Right lobe of liver (tissue), 6 donors: ENCODE measurements at places on chromosomes 3 and 15. TPM values are rescaled to one million over a fixed set of nuclear protein-coding genes. Genes with fewer than 3 reads are reported as not detected.

GRCh38 chr3:67380118-67380517 is 274.3 kb downstream of the SUCLG2 start:
- no peaks in the 10 kb centered on the region for H3K4me1 ChIP-seq
- H3K27me3 ChIP-seq: no peaks in the 10 kb centered on the region
- H3K27ac ChIP-seq: no peak overlapping the region

DNA sequence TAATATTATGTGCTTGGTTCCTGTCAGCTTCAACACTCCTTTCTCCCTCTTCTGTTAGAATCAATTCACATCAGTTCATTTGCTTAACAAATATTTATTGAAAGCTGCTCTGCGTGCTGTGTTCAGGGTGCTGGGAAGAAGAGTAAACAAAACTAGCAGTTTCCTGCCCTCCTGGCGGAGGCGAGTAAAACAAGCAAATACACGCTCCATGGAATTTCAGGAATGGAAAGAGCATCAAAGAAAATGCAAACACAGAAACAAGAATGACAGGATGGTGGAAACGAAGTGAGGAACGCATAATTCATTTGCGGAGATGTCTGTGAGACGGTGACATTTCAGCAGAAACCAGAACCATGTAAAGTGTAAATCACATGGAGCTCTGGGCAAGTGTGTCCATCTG is 49.4 kb upstream of the SPTSSB start:
- no peaks in the 10 kb centered on the region for H3K36me3 ChIP-seq
- H3K27ac ChIP-seq: no peak overlapping the region
- H3K4me3 ChIP-seq: no peak overlapping the region
- peak; percentile 55 for DNase-seq

GRCh38 chr3:55907616-55908015 is 420.5 kb upstream of the WNT5A start:
- no peaks in the 10 kb centered on the region for H3K36me3 ChIP-seq
- H3K27me3 ChIP-seq: no peaks in the 10 kb centered on the region
- H3K27ac ChIP-seq: no peak overlapping the region
- no peak overlapping the region for H3K4me3 ChIP-seq
- DNase-seq: no peak
- H3K4me1 ChIP-seq: no peaks in the 10 kb centered on the region

DNA sequence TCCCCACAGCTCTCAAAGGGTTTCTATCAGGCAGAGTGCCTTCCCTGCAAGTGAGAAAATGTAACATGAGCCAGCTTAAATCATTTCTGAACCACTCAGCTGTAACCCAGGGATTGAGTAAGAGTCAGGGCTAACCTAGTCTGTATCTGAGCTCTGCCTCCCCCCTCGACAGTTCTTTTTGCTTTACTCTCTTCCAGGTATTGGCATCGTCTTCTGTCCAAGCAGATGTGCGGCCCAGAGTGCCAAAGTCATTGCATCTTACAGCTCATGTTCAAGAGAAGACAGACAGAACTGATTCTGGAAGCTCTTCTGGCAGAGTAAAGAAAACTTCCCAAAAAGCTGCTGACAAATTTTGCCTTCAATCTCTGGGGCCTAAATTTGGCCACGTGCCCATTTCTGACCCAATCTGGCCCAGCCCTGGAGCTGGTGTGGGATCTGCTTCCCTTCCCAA is 74.8 kb downstream of the ABHD5 start:
- H3K4me3 ChIP-seq: no peak overlapping the region
- no peaks in the 10 kb centered on the region for H3K4me1 ChIP-seq
- no peaks in the 10 kb centered on the region for H3K36me3 ChIP-seq
- H3K27ac ChIP-seq: no peak overlapping the region

DNA sequence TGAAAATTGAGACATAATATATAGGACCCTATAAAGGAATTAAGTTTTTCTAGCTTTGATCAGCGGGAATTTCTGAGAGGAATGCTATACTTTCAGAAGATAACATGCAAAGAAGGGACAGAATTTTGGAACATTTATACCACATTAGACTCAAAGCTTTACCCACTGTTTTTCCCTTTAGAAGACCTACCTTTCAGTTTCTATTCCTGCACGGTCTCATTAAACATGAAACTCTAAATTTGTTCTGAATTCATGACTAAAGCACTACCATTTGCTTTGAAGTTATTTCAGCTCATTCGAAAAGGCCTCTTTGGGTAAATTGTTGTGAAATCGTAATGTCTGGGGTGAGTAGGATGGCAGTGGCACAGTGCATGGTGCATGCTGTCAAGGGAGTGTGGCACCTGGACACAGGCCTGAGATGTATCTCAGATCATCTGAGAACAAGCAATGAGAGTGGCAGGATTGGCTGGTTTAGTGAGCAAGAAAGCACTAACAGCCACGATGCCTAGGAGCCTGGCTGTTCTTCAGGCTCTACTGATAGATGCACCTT is 42.5 kb downstream of the CHCHD4 start:
- H3K4me3 ChIP-seq: no peak overlapping the region
- no peaks in the 10 kb centered on the region for H3K27me3 ChIP-seq
- no peak for DNase-seq
- H3K4me1 ChIP-seq: no peaks in the 10 kb centered on the region

DNA sequence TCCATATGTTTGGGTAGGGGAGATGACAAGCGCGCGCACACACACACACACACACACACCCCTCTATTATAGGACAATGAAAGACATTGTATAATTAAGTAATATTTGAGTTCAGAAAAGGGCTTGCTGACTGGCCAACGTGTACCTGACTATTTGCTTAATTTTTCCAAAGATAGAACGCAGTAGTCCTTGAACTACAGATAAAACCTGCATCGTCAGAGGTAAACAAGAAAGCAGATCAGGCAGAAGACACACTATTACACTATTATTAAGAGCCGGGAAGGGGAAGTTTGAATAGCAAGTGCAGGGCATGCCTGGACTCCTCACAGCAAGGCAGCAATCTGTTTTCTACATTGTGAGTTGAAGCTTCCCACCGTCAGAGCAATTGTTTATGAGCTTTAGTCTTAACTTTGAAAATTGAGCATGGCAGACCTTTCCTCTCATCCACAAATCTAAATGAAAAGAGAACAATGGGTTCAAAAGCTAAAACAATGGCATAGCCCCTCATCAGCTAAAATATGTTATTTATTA is 427.7 kb downstream of the GABRG3 start:
- no peak for DNase-seq
- H3K27ac ChIP-seq: no peak overlapping the region
- no peaks in the 10 kb centered on the region for H3K36me3 ChIP-seq
- no peak overlapping the region for H3K4me3 ChIP-seq
- H3K27me3 ChIP-seq: no peaks in the 10 kb centered on the region
- H3K4me1 ChIP-seq: no peaks in the 10 kb centered on the region

GRCh38 chr3:62145086-62145757 is 228.1 kb downstream of the FEZF2 start:
- no peaks in the 10 kb centered on the region for H3K27me3 ChIP-seq
- no peak overlapping the region for H3K27ac ChIP-seq
- DNase-seq: no peak
- H3K4me1 ChIP-seq: no peaks in the 10 kb centered on the region
- H3K4me3 ChIP-seq: no peak overlapping the region
- H3K36me3 ChIP-seq: no peaks in the 10 kb centered on the region

GRCh38 chr15:96889734-96890480 is 559.4 kb downstream of the NR2F2 start:
- peak; percentile 46 for DNase-seq
- H3K27ac ChIP-seq: peak overlapping the region; percentile 29
- H3K4me3 ChIP-seq: peak overlapping the region; percentile 48
- H3K36me3 ChIP-seq: no peaks in the 10 kb centered on the region
- no peaks in the 10 kb centered on the region for H3K27me3 ChIP-seq

Gene CD200
- total RNA-seq: not detected

Gene TMEM212
- not detected for total RNA-seq

DNA sequence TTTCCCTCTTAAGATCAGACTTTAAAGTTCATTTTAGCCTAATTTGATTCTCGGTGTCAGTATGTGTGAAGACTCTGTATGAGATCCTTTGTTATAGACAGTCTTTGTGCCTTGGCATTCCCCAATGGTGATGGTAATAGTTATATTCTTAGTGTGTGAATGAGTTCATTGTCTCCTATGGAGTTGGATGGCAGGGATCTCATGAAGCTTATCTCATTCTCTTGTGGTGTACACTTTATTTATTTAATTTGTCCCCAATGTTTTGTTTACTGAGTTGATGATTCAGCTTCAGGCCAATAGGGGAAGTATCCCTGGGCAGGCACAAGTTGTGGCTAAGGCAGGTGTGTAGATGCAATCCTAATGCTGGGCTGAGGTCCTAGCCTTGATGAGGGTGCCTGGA is 222.0 kb upstream of the DPPA4 start:
- H3K36me3 ChIP-seq: no peaks in the 10 kb centered on the region
- H3K4me1 ChIP-seq: no peaks in the 10 kb centered on the region
- no peak for DNase-seq
- no peak overlapping the region for H3K4me3 ChIP-seq
- H3K27ac ChIP-seq: no peak overlapping the region

GRCh38 chr15:62344806-62345539 is 179.9 kb upstream of the C2CD4B start:
- H3K4me1 ChIP-seq: no peaks in the 10 kb centered on the region
- H3K36me3 ChIP-seq: no peaks in the 10 kb centered on the region
- no peak overlapping the region for H3K27ac ChIP-seq
- DNase-seq: peak; percentile 76
- H3K27me3 ChIP-seq: no peaks in the 10 kb centered on the region

Gene PTX3
- total RNA-seq: not detected
